ENCODE measurements at places on chromosomes 13 and 19.

GRCh38 chr19:42121656-42122069 lies 10.6 kb downstream of the POU2F2 start:
- DNase-seq, result peak; percentile 35

GRCh38 chr13:52846567-52847321 lies 1.7 kb downstream of the PCDH8 start:
- DNase-seq, result no peak

- no peak for DNase-seq
Measured at GRCh38 chr13:74922963-74923362, 559.0 kb downstream of the TBC1D4 start.

GRCh38 chr13:29109987-29110386 lies 289.8 kb downstream of the MTUS2 start:
- DNase-seq, result no peak

GRCh38 chr13:47454986-47455385 lies 546.1 kb downstream of the SUCLA2 start:
- no peak for DNase-seq

DNA sequence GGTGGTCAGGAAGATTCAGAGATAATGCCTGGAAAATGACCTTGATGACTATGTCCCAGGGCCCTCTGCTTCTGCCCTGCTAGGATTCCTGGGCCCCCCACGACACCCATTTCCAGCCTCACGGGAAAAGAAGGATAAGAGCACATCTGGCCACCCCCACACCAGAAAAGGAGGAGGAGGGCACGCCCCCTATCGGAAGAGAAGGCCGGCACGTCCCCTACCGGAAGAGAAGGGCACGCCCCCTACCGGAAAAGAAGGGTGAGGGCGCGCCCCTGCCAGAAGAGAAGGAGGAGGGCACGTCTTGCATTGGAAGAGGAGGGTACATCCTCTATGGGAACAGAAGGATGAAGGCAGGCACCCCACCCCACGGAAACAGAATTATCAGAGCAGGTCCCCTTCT lies 84.3 kb downstream of the IER2 start:
- DNase-seq, result peak; percentile 57

DNA sequence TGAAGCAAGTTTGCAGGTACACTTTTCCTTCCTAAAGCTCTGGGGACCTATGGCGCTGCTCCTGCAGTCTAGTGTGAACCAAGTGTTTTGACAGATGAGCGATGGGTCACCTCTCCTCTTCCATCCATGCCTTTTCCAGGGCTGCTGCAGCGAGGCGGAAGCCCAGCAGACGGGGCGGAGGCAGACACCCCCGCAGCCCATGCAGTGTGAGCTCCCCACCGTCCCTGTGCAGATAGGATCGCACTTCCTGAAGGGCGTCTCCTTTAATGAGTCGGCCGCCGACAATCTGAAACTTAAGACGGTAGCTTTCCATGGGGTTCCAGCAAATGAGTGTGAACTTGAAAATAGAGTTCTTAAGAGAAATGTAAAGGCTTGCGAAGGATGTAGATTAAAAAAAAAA lies 37.1 kb upstream of the GPI start:
- DNase-seq, result no peak

GRCh38 chr13:95267662-95268342 lies 33.4 kb downstream of the ABCC4 start:
- no peak for DNase-seq

DNA sequence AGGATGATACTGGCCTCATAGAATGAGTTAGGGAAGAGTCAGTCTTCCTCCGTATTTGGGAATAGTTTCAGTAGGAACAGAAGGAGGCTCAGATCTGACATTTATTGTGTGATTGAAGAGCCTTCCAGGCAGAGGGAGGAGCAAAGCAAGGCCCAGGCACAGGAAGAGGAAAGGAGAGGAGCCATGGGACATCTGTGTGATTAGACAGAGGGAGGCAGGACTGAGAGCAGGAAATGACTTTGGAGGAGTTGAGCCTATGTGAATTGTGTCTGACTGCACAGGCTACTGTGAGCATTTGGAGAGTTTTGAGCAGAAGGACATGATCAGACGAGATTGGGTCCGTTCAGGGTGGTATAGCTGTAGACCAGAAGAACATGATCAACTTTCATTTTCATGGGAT lies 8.5 kb downstream of the SIGLEC7 start:
- no peak for DNase-seq

GRCh38 chr13:44868397-44868796 lies 120.9 kb downstream of the NUFIP1 start:
- DNase-seq, result no peak

DNA sequence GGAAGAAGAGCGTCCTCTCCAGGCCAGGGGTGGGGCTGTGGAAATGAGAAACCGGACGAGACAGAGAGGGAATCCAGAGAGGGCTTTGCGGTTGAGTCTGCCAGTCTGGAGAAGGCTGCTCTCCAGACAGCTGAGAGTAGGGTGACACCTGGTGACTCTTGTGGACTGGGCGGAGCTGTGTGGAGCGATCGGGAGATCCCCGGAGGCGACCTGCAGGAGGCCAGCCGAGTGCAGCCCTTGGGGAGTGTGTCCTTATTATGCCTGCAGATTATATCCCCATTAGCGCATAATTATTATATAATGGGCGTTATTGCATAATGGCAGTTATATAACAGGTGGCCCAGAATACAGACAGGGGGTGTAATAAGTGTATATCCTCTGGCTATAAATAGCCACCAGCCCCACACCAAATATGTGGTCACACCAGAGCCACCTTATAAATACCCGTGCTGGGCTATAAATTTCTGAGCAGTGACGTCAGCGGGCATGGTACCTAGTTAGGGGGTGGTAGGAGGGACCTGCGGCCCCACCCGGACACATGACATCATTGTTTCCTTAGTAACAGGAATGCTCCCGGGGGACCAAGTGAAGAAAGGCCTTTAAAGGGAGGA lies 41.2 kb downstream of the NFIX start:
- no peak for DNase-seq

DNA sequence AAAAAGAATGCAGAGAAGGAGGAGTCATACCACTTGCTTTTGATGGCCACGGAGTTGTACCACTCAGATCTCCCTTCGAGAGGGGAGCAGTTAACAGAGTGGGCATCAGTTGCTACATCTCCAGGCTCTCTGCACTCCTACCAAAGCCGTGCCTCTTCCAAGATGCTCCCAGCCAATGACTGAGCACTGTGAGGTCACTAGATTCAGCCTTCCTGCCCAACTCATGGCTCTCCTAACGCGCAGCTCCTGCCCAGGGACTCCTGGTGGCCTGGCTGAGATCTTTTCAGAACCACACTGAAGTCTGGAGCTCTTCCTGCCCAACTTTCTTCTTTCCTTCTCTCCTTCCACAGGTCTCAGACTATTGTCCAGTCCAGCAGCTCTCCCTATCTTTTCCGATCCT lies 66.7 kb downstream of the LHFPL6 start:
- no peak for DNase-seq

DNA sequence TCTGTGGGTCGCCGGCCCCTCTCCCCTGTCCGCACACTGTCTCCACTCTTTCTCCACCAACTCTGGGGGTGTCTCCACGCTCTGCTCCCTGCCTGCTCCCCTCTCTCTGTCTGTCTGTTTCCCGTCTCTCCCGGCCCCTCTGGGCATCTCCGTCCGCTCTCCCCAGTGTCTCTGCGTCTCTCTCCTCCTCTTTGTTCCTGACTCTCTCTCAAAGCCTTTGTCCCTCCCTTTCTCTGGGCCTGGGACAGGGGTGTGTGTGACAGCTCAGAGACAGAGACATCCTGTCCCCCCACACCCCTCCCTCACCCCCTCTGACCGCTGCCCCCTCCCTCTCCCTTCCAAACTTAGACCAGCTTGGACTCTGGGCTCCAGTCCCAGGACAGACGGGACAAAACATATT lies 668 bp upstream of the SBK3 start:
- DNase-seq, result no peak

DNA sequence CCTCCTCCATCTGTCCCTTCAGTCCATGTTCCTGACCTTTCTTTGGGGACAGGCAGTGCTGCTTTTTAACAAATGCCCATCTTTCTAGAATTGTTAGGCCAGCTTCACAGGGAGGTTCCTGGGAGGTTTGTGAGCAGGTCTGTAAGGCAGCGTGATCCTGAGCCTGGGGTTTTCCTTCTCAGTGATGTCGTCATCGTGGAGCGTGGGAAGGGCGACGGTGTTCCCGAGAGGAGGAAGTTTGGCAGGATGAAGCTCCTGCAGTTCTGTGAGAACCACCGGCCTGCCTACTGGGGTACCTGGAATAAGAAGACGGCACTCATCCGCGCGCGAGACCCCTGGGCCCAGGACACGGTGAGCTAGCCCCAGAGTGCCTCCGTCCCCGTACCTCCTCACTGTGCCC lies 26.8 kb downstream of the CHAF1A start:
- DNase-seq, result no peak

GRCh38 chr19:9721861-9722260 lies 46.7 kb downstream of the ZNF846 start:
- peak; percentile 87 for DNase-seq

GRCh38 chr19:57233207-57233606 lies 2.4 kb downstream of the AURKC start:
- DNase-seq, result no peak

DNA sequence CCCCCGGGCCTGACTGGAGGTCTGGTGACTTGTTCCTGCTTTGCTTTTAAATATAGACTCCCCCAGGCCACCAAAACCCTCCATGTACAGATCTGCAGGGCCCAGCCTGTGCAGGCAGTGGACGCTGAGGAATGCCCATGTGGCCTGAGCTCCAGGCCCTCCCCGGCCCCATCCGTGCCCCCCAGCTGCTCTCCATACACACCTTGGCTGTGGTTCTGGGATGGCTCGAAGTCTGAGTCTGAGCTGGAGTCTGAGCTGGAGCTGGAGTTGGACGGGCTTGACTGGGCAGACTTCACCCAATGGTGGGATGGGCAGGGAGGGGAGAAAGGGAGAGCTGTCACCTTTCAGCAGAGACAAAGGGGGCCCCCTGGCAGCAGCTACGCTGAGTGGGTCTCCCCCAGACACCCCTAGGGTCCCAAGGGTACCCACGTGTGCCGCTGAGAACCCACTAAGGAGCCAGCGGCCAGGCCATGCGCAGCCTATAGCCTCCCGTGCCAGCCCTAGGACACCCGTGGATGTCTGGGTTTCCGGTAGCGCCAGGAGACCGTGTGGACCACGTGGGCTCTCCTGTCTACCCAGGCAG lies 61.9 kb downstream of the MLLT1 start:
- DNase-seq, result no peak

Data from DND-41 (cell line).